ENCODE measurements at places on chromosomes 1 and 21. TPM values are rescaled to one million over a fixed set of nuclear protein-coding genes. Genes with fewer than 3 reads are reported as not detected.

Gene HSF2BP
- total RNA-seq, result 4.4 TPM

Gene TEX38
- not detected for total RNA-seq

Gene L1TD1
- total RNA-seq, result 0.14 TPM

Gene ZFP69
- 1.3 TPM for total RNA-seq

Gene SCMH1
- total RNA-seq, result 36.8 TPM

Gene KLHL12
- 25.6 TPM for total RNA-seq

Gene TMCC2
- 3.9 TPM for total RNA-seq

Gene VASH2
- total RNA-seq, result not detected

All from placental pericyte (primary cell).